ENCODE measurements at places on chromosomes 3 and 15.

- no peak for DNase-seq
Measured at GRCh38 chr3:9340472-9340902, 22.4 kb upstream of the THUMPD3 start.

GRCh38 chr15:67127331-67127664 is 61.9 kb downstream of the SMAD3 start:
- DNase-seq, result no peak

DNA sequence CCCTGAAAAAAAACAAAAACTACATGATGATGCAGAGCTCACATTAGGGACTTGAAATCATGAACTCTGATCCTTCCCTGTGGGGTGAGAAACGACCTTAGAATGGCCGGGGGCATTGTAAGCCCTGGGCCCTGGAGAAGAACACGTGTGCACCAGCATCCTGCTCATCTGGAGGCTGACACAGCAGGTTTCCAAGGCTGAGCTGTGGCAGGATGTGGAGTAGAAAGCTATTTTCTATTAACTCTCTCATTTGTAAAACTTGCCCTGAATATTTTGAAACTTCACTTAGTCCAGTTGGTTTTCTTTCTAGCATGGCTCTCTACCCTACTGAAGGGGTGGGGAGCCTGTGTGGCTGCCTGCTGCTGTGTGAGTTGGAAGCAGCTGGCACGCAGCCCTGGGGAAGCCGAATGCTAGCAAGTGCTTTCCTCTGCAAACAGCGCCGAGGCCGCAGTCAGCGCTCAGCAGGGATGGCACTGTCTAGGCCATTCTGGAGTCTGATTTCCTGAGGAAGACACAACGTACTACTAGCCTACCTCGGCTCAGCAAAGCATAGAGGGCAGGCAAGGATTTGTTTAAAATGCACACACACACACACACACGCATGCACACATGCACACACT is 58.0 kb downstream of the GABRG3 start:
- DNase-seq, result no peak

- no peak for DNase-seq
Measured at GRCh38 chr3:89787485-89787884, 680.1 kb downstream of the EPHA3 start.

- no peak for DNase-seq
Measured at GRCh38 chr3:161031134-161031533, 74.0 kb downstream of the B3GALNT1 start.

GRCh38 chr15:52068004-52068615 is 44.5 kb downstream of the BCL2L10 start:
- no peak for DNase-seq

DNA sequence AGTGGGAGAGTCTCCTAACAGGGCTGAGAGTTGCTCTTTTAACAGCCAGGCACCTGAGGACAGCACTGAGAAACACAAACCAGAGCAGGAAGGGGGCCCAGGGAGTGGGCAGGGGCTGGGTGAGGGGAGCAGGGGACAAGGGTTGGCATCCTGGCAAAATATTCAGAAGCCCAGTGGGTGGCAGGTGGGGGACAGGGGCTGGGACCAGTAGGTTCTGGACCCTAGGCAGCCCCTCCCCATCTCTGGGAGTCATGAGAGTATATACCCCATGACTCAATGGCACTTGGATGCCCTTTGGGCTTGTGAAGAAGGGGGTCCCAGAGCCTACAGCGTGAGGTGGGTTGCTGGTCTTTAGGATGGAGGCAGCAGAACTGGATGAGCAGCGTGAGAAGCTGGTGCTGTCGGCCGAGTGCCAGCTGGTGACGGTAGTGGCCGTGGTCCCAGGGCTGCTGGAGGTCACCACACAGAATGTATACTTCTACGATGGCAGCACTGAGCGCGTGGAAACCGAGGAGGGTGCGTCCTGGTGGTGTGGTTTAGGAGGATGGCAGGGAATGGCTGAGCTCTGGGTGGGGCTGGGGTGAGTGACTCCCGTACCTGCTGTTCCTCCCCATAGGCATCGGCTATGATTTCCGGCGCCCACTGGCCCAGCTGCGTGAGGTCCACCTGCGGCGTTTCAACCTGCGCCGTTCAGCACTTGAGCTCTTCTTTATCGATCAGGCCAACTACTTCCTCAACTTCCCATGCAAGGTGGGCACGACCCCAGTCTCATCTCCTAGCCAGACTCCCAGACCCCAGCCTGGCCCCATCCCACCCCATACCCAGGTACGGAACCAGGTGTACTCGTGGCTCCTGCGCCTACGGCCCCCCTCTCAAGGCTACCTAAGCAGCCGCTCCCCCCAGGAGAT is 24.2 kb downstream of the NBEAL2 start:
- no peak for DNase-seq

DNA sequence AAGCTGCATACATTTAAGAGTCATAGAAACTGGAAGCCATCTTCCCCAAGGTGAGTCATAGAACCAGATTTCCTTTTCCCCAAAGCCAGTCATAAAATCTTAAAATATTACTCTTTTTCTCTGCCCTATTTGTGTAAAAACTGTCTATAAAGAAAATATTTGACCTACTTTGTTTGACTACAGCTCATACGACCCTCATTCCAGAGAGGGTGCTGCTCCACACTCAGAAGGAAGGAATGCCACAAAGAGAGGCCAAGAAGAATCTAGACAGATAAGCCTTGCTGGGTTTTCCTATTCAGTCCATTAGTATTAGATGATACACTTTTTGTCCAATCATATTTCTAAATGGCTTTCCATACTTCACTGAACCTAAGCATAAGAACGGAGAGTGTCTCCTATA is 671.6 kb upstream of the SGO1 start:
- DNase-seq, result no peak
